Stimulated activated CD8-positive, alpha-beta memory T cell treated with anti-CD3 and anti-CD28 coated beads, Interleukin-2, amount 100 ng/mL, for 1 hour (primary cell): ENCODE measurements at places on chromosomes 6 and 20.

- DNase-seq: no peak
These were observed 67.5 kb upstream of the COL21A1 start for GRCh38 chr6:56314683-56315523.

- DNase-seq: no peak
These were observed 105.5 kb downstream of the AGPAT4 start for GRCh38 chr6:161168281-161168891.

- no peak for DNase-seq
These were observed 287.9 kb upstream of the DEFB112 start for GRCh38 chr6:50337532-50338122.

DNA sequence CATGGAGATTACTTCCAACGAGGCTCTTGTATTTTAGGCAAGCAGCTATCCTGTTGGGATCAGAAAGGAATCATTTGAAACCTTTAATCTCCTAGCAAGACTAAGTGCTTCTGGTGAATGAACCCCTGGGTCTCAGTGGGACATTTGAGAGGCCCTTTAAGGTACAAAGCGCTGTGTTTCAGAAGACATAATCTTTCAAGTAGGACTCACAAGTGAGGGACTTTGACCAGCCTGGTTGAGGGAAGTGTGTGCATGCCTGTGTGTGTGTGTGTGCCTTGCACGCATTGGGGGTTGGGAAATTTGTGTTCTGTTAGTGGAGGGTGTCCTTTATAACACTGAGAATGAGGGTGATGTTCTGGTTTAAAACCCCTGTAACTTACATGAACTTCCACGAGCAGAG is 64.4 kb upstream of the KCNG1 start:
- no peak for DNase-seq

DNA sequence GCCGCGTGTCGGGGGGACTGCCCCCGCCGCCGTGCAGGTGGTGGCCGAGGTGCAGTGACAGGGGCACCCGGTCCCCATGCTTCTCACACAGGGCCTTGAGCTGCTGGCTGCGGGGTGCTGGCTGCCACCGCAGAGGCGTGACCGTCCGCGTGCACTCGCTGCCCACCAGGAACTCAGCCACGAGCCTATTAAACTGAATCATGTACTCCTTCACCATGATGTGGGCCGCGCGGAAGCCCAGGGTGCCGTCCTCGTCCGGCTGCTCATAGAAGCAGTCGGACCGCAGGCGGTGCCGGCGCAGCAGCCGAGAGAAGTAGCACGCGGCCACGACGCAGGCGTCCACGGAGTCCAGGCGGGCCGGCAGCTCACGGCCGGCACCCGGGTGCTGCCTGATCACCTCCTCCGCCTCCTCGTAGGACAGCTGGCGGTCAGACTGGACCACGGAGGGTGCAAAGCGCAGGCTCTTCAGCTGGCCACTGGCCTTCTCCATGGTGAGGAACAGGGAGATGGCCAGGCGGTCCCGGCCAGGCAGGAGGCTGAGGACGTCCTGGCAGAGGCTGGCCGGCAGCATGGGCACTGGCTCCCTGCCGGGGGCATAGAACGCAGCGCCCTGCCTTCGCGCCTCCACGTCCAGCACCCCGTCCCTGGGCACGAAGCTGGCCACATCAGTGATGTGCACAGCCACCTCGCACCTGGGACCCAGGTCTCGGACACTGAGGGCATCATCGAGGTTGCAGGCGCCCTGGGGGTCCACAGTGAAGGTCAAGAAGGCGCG is 9.8 kb downstream of the HELZ2 start:
- no peak for DNase-seq

DNA sequence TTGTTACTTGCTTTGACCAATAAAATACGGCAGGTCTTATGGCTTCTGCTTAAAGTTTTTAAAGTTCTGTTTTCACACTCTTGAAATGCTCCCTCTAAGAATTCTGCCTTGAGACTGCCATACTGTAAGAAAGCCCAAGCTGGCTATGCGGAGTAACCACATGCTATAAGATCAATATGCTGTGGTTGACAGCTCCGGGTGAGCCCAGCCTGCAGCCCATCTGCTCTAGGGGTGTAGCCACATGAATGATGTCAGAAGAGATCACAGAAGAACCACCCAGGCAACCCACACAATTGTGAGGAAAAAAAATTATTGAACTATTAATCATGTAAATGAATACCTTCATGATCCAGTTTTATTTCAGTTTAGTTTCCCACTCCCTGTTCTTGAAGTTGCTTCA is 26.1 kb upstream of the SH3BGRL2 start:
- no peak for DNase-seq

DNA sequence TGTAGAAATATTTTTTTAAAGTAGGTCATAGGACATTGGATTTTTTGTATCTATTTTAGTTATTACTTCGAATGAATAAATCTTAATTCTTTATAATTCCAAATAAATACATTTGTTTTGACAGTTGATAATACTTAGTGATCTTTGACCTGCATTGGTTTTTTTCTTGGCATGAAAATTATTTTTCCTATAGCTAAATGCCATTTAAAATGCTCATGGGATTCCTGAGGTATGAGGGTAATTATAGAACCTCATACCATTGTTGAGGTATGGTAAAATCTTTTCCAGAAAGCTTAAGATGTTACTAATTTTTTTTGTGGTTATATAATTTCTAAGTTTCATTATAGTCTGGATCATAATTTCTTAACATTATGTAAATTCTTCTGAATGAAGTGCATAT is 8.3 kb downstream of the PM20D2 start:
- DNase-seq: no peak

DNA sequence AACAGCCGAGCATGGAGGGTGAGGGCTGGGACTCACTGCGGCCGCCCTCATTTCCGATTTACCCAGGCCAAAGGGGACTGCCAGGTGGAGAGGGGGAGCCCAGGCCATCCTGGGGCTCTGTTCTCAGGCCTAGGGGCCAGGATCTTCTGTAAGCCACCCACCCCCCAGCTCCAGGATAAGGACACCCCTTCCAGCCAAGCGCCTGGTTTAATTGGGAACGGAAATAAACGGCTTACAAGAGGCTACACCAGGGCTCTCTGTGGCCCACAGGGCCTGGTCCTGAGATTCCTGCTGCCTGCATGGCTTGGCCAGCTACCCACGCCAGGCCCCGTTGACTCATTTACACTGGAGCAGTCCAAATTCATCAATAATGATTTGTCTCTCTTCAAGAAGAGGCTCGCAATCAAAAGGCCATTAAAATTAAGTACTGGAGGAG is 68.1 kb upstream of the TOP1 start:
- no peak for DNase-seq

DNA sequence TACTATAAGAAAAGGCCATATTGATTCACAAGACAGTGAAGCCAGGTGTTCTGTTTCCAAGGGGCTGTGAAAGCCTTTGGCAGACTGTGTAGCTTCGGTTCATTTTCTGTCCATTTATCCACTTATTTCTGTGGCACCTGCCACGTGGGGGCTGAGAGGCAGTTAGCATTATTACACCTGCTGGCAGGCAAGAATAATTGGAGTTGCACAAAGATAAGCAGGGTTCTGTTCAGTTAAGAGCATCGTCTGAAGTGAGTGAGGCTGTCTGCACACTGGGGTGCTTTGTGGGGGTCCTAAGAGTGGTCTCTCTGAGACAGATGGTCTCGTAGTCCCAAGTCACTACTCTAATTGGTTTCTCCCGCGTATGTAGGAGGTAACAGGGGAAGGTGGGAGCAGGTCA is 60.6 kb upstream of the CCN6 start:
- no peak for DNase-seq

GRCh38 chr20:43870484-43870883 is 44.2 kb upstream of the TOX2 start:
- no peak for DNase-seq

DNA sequence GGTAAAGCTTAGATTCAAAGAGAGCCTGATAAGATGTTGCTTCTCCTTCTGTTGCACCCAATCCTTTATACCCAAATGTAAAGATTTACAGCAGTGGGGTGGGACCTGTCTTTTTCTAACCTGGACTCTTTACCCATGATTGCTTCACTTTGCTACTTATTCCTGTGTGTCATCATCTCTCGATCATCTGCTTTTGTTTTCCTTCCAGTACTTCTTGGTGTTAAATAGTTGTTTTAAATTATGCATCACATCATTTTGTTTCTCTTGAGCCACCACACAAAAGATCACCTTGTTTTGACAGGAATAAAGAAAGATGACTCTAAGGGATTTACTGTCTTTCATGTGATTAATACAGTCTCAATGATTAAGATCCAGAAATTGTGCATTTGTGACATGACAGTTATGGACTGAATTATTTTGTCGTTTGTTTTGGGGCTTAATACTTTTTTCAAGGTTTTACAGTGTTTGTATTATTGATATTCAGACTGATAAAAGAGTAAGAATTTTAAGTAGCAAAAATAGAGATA is 123.1 kb downstream of the CDKAL1 start:
- DNase-seq: no peak

DNA sequence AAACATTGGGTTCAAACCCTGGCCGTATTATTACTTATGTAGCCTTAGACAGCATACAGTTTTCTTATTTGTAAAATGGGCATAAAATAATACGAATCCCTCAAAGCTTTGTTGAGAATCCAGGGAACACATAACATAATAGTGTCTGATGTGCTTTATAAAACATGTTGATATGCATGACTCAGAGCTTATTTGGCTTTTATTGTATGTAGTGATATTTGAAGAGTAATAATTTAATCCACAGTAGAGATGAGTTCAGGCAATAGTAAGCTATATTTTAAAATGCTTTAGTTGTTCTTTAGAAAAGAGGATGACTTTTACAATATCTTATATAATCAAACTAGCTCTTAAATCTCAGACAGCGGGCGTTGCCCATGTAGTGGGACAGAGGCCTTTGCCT is 176.4 kb downstream of the SIM1 start:
- DNase-seq: no peak

DNA sequence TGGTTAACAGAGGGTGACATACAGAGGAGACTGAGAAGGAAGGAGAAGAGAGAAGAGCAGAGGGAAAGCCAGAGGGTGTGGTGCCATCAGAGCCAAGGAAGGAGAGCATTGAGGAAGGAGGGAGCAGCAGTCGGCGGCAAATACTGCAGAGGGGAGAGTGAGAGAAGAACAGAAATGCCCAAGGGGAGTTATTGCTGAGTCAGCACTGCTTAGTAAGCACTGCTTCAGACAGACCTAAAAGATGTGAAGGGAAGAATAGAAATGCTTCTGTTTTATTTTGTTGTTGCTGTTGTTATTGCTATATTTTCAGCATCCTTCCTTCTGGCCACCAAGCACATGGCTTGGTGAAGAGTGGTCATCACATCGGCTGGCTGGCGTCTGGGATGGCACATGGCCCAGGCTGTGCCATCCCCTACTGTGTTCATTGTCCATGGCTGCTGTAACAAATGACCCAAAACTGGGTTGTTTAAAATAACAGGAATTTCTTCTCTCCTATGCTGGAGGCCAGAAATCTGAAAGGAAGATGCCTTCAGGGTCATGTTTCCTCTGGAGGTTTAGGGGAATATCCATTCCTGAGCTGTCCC is 204.1 kb upstream of the CNR1 start:
- DNase-seq: no peak

DNA sequence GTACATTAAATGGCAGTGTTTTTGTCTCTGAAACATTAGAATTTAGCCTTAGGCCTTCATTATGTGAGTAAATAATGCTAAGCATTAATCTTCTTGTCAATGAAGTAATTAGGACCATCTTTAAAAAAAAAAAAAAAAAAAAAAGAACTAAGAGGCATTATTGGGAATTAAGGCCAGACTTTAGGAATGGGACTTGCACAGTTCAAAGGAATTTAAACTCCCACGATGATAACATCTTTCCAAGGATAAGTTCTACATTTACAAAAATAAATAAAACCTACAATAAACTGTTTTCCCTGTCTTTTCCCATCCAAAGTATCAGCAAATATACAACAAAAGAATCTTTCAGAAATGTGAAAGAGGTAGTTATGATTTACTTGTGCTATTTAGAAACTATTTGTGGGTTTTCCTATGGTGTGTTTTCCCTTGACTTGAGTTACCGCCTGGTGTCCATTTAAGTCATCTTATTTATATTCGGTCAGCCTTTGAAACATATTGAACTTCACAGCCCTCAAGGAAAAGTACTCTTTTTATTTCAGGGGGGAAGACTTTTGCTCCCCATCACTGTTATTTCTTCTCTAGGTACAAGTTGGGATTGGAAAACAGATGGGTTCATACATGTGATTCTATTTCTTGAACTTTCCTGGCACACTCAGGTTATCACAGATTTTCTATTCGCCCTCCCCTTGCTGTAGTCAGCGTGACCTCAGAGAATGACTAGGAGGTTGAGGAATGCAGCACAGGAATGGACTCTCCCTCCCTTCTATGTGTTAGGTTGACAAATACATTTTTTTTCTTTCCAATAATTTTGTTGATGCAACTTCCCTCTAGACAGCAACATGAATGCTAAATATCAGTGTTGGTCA is 13.6 kb downstream of the STMND1 start:
- DNase-seq: no peak

GRCh38 chr6:108853077-108853476 is 4.9 kb downstream of the ARMC2 start:
- DNase-seq: no peak

DNA sequence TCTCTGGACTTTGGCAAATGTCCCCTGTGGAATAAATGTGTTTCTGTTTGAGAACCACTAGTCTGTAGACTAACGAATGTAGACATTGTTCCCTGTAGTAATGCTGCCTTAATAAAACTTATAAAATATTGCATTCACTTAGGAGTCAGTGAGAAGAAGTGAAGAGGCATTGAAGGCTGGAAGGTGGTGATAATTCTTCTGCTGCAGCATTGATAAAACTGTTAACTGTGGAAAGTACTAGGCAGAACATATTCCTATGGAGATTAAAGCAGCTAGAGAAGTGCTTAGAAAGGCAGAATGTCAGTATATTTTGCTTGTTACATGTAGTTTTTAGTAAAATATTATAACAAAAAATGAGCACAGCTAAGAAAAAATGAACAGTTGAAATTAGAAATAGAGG is 4.8 kb downstream of the PGK2 start:
- no peak for DNase-seq

DNA sequence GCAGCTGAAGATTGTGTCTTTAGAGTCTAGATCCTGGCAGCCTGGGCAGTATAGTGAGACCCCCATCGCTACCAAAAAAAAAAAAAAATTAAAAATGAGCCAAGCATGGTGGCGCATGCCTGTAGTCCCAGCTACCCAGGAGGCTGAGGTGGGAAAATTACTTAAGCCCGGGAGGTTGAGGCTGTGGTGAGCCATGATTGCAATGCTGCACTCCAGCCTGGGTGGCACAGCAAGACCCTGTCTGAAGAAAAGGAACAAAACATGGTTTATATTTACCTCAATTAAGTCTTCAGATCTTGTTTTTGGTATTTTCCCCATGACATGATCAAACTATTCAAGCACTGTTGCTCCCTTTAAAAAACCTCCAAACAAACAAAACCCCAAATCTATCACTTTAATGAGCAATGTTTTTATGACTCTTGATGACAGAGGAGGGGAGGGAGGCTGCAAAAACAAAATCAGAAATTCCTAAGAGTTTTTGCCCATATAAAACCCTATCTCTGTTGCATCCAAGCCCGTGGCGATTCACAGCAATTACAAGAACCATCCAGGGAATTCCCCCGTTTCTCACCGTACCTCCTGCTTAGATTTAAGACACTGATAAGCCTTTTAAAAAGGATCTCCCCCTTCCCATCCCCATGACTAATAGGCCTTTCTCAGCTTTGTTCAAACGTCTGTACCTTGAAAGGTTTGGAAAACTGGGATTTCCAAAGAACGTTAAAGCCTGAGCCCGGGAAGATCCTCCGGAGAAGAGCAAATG is 259.9 kb downstream of the BMP7 start:
- no peak for DNase-seq

- no peak for DNase-seq
These were observed 114.3 kb downstream of the THBS2 start for GRCh38 chr6:169139179-169139971.

- no peak for DNase-seq
These were observed 91.9 kb downstream of the HAO1 start for GRCh38 chr20:7848351-7848750.

GRCh38 chr6:144106206-144106605 is 10.8 kb upstream of the SF3B5 start:
- DNase-seq: no peak
